ENCODE measurements at places on chromosomes 1 and 21. TPM values are rescaled to one million over a fixed set of nuclear protein-coding genes. Genes with fewer than 3 reads are reported as not detected.

DLGAP3 gene
- total RNA-seq: 0.09 TPM

RAD54L gene
- 3.8 TPM for total RNA-seq

NBPF14 gene
- 14.3 TPM for total RNA-seq

MAP10 gene
- total RNA-seq: 1.9 TPM

CD1B gene
- not detected for total RNA-seq

TOMM40L gene
- 16.8 TPM for total RNA-seq

POGZ gene
- 13.9 TPM for total RNA-seq

EXTL1 gene
- not detected for total RNA-seq

LRRC53 gene
- not detected for total RNA-seq

SAMD11 gene
- total RNA-seq: not detected

OLFM3 gene
- total RNA-seq: not detected

ABCA4 gene
- 4.0 TPM for total RNA-seq

RGS16 gene
- total RNA-seq: under 0.01 TPM

ZP4 gene
- total RNA-seq: not detected

NUDT17 gene
- 2.0 TPM for total RNA-seq

TMCO4 gene
- 6.5 TPM for total RNA-seq

COPA gene
- 307 TPM for total RNA-seq

GBP6 gene
- not detected for total RNA-seq

GLIS1 gene
- total RNA-seq: 0.28 TPM

FCMR gene
- total RNA-seq: not detected

PKP1 gene
- total RNA-seq: not detected

GUCA2A gene
- total RNA-seq: not detected

OPRD1 gene
- total RNA-seq: not detected

RAB25 gene
- total RNA-seq: not detected

Measured in endothelial cell of coronary artery (primary cell).